ENCODE measurements at places on chromosomes 16 and 17.

- DNase-seq: no peak
These were observed 72.6 kb downstream of the MGAT5B start for GRCh38 chr17:76940738-76941350.

DNA sequence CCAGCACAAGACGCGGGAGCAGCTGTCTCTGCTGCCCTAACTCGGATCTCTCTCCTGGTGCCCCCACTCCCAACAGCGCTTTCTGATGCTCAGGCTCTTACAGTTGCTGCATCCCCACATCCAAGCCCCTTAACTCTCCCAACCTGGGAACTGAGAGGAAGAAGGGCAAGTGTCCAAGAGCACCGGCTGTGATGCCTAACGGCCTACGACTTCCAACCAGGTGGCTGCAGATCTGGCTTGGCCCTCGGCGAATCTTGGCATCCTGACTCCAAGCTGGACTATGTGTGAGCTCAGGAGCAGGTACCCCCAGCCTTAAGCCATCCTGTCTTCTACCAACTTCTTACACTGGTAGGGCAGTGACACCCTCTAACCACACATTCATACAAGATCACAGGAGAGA is 38.3 kb upstream of the RCVRN start:
- no peak for DNase-seq

- DNase-seq: no peak
These were observed 34.4 kb upstream of the CDRT4 start for GRCh38 chr17:15501793-15502192.

DNA sequence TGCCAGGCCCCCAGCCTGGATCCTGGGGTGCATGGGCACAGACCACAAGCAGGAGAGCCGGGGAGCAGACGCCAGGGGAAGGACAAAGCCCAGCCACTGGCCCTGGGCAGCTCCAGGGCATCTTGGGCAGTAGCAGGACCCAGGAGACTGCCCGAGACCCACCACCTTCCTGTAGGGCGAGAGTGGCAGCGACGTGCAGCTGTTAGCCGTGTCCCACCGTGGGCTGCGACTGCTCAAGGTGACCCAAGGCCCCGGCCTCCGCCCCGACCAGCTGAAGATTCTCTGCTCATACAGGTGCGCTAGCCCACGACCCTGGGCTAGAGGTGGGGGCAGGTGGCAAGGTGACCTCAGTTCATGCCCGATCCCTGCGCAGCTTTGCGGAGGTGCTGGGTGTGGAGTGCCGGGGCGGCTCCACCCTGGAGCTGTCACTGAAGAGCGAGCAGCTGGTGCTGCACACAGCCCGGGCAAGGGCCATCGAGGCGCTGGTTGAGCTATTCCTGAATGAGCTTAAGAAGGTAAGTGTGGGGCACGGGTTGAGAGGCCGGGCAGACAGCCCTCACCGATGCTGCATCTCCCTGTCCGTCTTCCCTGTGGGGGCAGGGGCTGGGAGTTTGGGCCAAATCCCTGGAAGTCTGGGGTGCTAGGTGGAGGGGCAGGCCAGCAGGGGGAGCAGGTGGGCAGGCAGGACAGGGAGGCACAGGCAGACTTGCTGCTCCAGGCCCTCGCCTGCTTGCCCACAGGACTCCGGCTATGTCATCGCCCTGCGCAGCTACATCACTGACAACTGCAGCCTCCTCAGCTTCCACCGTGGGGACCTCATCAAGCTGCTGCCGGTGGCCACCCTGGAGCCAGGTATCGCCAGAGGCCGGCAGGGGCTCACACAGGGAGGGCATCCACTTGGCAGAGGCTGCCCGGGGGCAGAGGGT is 13.5 kb upstream of the SMIM5 start:
- DNase-seq: no peak

DNA sequence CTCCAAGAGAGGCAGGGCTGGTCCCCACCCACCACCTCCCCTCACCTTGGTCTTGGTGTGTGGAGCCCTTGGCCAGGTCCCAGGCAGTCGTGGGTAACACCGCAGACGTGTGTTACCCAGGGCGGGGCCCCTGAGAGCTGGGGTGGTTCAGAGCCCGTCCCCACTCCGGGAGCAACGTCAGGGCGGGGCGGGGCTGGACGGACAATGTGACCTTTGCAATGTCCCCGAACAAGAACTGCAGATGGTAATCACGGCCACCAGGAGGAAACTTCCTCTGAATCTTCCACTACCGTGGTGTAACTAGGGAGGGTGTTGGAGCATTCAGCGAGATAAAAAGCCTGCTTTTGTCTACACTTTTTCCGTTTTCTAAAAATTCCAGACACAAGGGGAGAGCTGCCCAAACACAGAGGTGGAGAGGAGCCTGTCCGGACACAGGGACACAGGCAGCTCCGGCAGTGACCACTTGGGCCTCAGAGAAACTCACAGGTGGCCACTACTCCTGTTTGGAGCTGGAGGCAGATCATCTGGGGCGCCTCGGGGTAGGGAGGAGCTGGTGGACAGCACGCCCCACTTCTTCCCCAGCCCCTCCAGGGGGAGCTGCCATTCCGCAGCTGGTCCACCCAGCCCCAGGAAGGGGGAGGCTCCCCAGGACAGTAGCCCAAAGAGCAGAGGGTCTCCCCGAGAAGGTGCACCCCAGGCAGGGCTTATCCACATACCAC is 14.2 kb upstream of the SLC38A10 start:
- peak; percentile 85 for DNase-seq

- no peak for DNase-seq
These were observed 21.1 kb downstream of the STH start for GRCh38 chr17:46020023-46020761.

DNA sequence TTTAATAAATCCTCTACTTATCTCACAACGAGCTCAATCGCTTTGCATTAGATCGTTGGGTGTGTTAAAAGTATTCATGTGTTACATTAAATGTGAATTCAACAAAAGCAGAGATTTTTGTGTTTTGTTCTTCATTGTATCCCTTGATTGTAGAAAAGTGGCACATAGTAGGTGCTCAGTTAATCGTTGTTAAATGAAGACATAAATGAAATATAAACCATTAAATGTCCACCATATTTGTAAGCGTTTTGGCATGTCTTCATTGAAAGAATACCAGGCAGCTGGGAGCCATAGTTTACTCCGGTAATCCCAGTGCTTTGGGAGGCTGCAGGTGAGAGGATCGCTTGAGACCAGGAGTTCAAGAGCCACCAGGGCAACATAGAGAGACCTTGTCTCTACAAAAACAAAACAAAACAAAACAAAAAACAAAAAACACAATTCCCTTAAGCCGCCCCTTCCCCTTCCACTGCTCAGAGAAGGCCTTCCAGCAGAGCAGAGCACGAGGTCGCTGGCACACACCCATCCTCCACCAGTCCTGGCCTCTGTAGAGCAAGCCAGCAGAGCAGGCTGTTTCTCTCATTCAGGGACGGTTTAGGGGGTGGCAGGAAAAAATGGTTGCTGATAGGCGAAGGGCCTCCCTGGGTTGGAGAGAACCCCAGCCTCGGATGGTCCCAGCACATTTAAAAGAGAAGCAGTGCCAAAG is 673 bp upstream of the CHD9 start:
- DNase-seq: no peak

- no peak for DNase-seq
These were observed 7.5 kb downstream of the ZNF205 start for GRCh38 chr16:3119701-3120408.

DNA sequence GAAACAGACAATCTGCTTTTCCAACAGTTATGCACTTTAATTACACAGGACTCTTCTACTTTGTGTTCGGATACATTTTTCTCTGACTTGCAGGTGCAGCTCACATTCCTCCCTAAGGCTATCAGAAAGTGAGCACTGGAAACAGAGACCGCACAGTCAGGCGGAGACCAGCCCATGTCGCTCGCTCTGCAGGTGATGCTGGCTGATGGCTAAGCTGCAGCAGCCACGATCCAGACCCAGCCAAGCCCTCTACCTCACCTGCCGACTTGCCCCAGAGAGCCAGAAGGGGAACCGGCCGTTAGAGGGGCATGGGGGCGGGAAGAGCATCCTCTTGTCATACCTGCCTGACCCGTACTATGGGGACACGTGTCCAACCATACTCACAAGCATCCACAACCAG is 33.8 kb downstream of the MAP1LC3B start:
- DNase-seq: no peak

All from HCT116 (cell line).